ENCODE measurements at places on chromosomes 1 and 21.

- DNase-seq = no peak
Observed at GRCh38 chr1:34127006-34128000, 37.7 kb downstream of the CSMD2 start.

GRCh38 chr1:200184196-200184595 is 156.7 kb downstream of the NR5A2 start:
- no peak for DNase-seq

GRCh38 chr21:46552865-46553379 is 52.0 kb downstream of the S100B start:
- no peak for DNase-seq

DNA sequence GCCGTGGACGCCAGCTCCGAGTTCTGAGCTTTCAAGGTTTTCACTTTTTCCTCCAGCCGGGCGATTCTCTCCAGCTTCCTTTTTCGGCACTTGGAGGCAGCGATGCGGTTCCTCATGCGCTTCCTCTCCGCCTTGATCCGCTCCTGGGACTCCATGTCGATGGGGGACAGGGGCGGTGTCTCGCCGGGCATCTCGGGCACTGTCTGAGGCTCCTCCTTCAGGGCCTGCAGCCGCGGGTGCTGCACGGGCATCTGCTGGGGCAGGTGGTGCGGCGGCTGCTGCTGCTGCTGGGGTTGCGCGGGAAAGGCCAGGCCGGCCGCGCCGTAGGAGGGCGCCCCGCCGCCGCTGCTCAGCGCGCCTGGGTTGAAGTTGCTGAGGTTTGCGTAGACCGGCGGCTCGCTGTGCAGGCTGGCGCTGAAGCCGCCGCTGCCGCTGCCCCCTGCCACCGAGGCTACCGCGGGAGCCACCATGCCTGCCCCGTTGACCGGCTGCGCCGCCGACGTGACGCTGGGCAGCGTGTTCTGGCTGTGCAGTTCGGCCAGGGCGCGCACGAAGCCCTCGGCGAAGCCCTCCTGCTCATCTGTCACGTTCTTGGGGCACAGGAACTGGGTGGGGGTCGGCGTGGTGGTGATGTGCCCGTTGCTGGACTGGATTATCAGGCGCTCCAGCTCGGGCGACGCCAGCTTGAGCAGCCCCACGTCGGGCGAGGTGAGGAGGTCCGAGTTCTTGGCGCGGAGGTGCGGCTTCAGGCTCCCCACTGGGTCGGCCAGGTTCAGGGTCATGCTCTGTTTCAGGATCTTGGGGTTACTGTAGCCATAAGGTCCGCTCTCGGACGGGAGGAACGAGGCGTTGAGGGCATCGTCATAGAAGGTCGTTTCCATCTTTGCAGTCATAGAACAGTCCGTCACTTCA is 1.4 kb downstream of the JUN start:
- DNase-seq = peak; percentile 76

- no peak for DNase-seq
Observed at GRCh38 chr1:24415910-24416665, 486 bp downstream of the NIPAL3 start.

DNA sequence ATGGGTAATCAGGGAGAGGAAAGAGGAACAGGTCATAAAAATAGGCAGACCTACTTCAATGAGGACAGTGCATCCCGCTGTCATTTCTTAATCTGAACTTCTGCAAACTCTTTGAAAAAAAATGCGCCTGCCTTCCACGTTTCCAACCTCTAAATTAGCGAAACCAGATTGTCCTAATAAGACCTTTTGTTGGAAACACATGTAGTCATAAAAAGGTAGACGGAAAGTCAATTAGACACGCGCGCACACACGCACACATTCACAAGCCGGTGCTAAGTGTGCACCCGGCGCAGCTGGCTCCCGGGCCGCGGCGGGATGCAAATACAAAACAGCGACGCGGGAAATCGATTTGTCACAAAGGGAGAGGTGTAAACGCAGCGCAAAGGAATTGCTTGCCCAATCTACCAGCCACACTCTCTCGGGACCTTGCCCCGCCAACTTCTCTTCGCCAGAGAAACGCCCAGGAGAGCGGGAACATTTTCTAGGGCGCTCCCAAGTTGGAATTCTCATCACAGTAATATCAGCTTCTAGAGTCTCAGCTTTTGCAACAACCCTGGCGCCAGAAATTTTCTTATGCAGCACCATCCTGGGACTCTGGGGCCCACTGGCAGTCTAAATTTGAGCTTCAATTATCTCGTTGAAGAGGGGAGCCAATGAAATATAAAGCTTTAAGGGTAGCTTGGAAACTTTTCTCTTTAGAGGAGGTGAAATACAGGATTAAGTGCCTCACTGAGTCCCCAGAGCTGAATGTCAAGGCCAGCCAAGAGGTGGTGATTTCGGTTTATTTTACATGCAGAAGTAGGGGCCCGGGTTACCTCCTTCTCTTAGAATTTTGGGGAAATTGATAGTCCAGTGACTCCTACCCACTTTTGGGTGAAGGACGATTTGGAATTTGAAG is 4.5 kb downstream of the PRRX1 start:
- DNase-seq = no peak

DNA sequence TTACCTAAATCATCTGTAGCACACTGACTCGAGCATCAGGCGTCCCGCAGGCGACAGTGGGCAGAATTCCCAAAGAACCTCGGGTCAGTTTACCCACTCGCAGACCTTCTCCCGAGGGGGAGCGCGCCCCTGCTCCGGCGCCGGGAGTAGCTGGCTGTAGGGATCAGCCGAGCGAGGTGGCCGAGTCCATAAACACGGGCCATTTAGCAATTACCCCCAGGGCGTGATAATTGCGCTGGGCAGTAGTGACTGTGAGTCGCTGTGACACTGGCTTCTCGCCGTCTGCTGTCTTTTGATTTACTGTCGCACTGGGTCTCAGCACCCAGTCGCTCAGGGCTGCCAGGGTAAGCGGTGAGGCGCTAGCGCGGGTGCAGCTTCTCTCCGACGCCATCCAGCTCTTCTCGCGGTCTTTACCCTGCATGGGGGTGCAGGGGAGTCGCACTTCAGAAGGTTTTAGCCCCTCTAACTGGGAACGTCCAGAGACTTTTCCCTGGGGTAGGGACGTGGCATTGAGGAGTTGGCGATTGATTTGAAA is 16.2 kb downstream of the HLX start:
- no peak for DNase-seq

DNA sequence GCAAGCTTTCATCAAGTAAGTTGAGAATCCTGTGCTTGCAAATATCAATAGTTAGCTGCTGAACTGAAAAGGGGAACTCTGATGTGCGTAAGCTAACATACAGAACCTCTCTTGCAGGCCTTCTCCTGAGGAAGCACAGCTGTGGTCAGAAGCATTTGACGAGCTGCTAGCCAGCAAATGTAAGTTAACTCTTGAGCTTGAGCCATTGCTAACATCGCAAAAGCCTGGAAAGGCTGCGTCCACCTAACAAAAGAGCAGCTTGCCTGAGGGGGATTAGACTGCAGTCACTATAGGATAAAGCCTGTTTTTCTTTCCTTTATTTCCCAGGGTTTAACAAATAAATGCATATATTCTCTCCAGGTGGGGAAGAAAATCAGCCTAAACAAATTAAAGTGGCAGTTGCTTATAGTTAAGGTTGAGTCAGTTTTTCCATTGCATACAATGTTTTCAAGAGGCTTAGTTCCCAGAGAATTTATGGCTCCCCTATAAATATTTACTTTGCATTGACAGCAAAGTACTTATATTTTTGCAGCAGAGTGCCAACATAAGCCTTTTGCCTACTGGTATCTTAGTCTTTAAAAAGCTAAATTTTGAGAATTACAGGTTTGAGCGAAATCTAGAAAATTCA is 1.5 kb downstream of the RGS2 start:
- peak; percentile 8 for DNase-seq
